ENCODE measurements at places on chromosomes 2 and 18.

DNA sequence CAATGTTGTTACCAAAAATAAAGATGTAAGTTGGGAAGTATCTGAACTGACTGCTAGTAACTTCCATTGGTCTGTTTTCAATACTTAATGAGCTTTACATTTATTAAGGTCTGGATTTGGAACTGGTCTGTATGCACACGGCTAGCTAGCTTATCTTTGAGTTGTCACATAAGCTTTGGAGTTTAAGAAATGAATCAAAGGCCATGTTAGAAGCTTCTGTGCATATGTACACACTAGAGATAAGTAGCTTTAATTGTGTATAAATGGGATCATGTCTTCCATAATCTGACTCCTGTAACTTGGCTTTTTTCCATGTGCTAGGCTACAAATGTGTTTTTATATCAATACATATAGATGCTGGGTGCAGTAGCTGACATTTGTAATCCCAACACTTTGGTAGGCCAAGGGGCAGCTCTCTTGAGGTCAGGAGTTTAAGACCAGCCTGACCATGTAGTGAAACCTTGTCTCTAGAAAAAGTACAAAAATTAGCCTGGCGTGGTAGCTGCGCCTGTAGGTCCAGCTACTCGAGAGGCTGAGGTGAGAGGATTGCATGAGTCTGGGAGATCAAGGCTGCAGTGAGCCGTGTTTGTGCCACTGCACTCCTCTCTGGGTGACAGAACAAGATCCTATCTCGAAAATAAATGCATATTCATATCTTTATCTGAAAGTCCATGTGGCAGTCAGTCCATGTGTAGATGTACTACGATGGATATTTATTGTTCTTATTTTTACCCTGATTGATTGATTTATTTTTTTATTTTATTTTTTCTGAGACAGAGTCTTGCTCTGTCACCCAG, 27.2 kb downstream of the ATIC start:
- no peak for DNase-seq

GRCh38 chr2:76569819-76570218, 859.1 kb upstream of the GCFC2 start:
- no peak for DNase-seq

DNA sequence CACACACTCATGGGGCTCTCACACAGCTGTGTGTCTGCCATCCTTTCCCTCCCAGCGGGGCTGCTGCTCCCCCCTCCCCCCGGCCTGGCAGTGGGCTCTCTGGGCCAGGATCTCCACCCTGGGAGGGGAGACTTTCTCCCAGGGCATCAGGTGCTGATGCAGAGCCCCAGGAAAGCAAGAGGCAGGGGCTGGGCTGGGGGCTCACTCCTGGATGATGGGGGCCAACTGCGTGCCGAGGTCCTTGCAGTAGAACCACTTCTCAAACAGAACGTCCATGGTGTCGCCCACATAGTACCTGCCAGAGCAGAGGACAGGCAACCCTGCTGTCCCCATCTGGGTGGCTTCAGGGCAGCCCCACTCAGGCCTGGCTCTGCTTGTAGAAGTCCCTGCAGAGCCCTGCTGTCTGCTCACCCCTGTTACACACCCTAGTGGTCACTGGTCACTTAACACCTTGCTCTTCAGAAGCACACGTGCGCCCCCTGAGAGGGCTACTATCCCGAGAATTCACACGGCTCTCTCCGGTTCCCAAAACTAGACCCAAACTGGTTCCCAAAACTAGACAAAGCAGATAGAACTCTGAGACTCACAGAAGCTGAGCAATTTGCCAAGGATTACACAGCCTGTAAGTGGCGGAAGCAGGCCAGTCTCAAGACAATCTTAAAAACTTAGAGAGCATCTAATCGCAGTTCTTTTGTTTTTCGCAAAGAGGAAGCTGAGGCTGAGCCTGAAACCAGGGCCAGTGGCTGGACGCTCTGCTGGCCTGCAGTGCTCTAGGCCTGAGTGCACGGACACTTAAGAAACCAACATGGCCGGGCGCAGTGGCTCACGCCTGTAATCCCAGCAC, 6.6 kb upstream of the OXER1 start:
- DNase-seq, result no peak

DNA sequence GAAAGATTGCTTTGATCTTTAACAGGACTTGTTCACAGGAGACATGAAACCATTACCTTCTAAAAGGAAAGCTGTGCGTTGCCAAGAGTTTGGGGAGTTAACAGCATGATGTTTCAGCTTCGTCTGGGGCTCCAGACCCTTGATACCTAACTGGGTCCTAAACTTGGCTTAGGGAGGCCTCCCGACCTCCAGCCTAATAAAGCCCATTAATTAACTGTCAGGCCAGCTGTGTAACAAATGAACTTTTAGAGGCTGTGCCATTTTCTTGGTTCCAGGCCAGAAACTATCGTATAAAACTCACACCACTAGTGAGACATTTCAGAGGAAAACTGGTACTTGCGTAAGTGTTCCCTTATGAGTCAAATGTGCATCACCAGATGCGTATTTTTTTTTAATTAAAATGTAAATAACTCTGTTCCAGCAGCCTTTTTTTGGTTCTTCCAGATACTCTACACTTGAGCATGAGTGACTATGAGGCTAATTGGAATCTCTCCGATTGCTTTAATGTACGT, 236.5 kb downstream of the BCL2 start:
- DNase-seq, result no peak

GRCh38 chr2:106038601-106039375, 155.3 kb downstream of the UXS1 start:
- no peak for DNase-seq

- no peak for DNase-seq
Measured at GRCh38 chr2:107325981-107326786, 440.2 kb upstream of the ST6GAL2 start.

DNA sequence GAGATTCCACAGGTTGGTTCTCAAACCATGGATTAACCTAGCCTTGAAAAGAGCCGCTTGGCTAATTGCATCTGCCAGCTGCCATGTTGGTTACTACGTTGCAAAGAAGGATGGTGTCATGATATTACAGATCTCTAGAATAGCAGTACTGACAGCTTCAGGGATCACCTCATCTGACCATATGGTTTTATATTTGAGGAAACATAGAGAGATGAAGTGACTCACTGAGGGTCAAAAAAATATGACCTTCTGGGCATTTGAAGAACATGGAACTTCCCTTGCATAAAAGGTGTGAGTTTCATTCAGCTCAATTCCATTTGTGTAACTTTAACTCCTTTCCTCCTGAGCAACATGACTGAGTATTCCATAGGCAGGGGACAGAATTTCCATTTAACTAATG, 242.3 kb downstream of the SETBP1 start:
- DNase-seq, result no peak

DNA sequence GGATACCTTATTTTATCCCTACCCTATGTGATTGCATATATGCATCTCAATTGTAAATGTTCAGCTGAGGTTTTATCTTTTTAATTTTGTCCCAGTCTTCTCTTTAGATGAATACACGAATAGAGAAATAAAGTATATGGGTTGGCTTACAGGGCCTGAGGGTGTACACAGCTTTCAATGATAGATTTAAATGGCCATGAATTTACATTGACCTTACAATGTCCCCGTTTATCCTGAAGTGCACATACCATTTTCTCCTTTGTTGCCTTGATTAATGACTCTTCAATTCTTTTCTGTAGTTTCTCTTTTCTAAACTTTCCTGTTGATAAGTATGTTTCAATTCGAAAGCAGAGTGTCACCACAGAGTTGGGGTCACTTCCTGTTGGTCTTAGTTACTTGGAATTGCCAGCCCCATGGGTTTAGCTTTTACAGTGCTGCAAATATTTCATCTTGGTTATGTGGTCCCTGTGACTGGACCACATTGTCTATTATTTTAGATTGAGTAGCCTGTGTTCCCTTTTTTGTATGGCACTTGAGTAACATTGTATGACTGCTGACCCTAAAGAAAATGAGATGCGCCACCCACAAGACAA, 1616.3 kb upstream of the ACVR2A start:
- DNase-seq, result no peak

DNA sequence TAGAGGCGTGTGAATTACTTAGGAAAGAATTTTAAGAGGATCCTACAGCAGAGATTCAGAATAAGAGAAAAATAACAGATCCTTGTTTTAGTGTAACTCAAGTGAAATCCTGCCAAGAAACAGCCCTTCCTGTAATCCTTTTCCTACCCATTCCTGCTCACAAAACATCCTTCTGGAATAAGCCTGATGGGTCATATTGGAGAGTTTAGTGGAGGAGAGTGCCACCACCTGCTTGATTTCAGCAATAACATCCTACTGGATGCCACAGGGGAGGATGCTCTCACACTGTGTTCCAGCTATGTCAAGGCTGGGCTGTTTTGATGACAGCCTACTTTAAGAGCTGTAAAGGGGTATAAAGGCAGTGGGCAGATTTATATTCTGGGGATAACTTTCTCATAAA, 54.8 kb upstream of the CCDC178 start:
- no peak for DNase-seq

DNA sequence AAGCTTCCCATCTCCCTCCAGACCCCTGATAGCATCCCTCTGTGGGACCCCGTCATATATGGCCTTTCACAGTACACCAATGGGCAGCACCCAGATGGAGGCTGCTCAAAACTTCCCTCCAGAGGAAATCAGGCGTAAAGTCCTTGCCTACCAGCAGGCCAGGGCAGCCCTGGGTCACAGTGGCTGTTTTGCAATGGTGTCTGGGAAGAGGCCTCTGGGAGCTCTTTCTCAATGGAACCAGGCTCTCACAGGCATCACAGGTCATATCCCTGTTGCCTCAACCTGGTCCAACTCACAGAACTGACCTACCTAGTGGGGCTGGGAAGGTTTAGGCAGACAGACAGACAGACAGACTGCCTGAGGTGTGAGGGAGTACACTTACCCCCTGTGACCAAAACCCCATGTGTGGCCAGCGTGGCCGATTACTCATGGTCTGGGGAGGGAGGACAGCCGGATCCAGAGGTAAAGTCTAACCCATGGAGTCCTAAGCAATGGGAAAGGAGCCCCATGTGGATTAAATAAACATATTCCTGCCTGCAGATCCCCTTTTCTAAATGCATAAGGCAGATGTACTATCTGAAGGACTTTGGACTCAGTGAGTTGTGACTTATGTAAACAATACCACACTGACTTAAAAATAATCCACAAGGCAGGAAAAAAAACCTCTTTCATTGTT, 58.2 kb downstream of the BCL2L11 start:
- DNase-seq, result no peak

DNA sequence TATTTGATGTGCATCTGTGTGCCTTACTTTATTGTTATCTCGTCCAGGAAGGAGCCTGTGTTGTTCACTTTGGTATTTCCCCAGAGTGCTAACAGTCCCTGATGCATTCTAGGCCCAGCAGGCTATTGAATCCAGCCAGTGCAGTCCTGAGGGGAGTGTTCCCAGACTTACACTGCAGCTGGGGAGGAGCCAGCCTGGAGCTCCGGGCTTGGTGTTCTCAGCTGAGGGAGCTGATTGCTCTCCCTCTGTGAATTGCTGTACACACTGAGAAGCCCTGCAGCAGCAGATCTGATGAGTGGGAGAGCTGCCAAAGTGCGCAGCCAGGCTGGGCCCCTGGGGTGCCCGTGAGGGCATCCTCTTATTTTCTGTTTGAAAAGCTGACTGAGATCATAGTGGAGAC, 159.2 kb downstream of the GALNT3 start:
- no peak for DNase-seq

- no peak for DNase-seq
Measured at GRCh38 chr2:151063271-151063670, 198.4 kb downstream of the RBM43 start.

GRCh38 chr2:69771461-69771860, 29.5 kb downstream of the ANXA4 start:
- no peak for DNase-seq

- DNase-seq, result no peak
Measured at GRCh38 chr2:215958257-215958656, 55.1 kb downstream of the MREG start.

DNA sequence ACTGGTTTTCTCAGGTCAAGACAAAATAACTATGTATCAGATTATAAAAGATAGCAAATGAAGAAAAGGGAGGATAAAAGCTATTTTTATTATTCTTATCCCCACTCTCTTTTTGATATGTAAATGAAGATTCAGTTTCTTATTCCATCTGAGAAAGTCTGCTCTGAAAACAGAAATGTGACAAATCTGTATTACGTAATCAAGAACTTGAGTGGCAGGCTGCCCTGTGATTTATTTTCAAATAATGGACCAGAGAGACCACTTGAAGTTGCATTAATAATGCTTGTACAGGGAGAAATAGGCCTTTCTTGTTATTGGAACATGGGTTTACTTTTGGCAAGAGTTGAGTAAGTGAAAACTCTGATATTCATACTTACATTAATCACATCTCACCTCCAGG, 727.4 kb downstream of the DPP10 start:
- DNase-seq, result no peak

DNA sequence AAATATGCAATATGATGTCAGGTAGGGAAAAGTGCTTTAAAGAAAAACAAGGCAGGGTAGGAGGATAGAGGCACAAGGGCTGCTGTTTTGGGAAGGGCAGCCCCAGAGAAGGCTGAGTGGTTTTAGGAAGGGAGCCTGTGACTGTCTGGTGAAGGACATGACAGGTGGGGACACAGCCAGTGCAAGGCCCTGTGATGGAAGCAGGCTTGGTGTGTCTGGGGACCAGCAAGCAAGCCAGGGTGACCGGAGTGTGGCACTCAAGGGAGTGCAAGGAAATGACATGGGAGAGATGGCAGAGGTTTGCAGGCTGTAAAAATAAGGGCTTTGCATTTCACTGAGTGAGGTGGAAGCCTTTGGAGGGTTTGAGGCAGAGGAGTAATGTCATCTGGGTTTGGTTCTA, 62.0 kb downstream of the LTBP1 start:
- DNase-seq, result no peak

GRCh38 chr2:106180602-106181001, 13.5 kb downstream of the UXS1 start:
- DNase-seq, result no peak

GRCh38 chr2:172226244-172227061, 123.8 kb upstream of the DLX2 start:
- DNase-seq, result no peak

DNA sequence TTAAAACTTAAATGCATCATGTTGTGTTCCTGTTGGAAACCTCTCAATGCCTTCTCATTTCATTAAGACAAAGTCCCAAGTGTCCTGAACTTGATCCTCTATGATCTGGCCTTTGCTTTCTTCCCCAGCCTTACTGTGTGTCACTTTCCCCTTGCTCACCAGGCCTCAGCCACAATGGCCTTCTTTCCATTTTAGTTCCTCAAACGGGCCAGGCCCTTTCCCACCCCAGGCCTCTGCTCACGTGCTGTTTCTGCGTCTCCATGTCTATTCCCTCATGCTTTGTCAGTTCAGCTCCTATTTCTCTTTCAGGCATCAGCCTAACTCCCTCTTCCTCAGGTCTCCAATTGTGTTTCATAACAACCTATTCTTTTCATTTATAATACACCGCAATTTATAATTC, 19.5 kb downstream of the CXCR4 start:
- no peak for DNase-seq

DNA sequence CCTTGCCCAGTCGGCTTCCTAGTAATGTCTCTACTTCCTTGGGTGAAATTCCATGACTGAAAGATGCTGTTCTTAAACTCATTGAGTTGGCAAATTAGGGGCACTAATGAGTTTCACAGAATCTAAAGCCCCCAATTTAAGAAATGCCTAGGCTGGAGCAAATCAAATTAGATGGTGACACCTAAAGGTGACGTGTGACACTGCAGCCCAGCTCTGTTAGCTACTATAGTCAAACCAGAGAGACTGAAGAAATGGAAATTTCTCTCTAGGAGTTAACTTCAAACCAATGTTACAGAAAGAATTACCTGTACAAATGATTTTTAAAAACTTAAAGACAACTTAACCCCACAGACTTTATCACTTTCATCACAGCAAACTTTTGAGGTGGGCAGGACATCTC, 37.2 kb downstream of the LCT start:
- DNase-seq, result no peak

All from cortex of kidney (tissue), 1 donor.